ENCODE measurements at places on chromosomes 4 and X.

DNA sequence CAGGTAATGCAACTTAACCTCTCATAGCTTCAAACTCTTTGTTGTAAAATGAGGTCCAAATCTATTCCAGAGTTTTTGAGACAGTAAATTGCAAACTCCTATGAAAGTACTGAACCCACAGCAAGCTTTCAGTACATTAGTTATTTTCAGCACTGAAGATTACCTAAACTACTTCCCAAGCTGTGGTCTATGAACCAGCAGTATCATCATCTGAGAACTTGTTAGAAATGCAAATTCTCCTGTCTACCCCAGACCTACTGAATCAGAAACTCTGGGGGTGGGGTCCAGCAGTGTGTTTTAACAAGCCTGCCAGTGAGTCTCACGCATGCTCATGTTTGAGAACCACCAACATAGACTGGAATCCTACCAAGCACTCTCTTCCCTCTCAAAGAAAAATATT is 5.7 kb upstream of the CASP6 start:
- DNase-seq: no peak

DNA sequence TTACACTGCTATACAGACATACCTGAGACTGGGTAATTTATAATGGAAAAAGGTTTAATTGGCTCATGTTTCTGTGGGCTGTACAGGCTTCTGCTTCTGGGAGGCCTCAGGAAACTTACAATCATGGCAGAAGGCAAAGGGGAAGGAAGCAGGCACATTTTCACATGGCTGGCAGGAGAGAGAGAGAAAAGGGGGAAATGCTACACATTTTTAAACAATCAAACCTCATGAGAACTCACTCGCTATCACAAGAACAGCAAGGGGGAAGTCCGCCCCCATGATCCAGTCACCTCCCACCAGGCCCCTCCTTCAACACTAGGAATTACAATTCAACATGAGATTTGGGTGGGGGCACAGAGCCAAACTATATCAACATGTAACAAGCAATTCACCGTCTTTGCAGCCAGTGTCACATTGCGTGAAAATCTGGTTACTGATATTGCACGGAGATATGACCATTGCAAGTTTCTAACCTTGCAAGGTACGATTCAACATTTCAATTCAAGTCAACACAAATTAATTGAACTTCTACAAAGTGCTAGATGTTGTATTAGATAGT is 61.7 kb upstream of the RELL1 start:
- DNase-seq: no peak

- DNase-seq: no peak
Observed at GRCh38 chr4:113434247-113434587, 327.3 kb downstream of the CAMK2D start.

GRCh38 chrX:43141885-43142284 is 363.9 kb upstream of the PPP1R2C start:
- no peak for DNase-seq

- DNase-seq: no peak
Observed at GRCh38 chr4:53818104-53818503, 226.8 kb upstream of the LNX1 start.

DNA sequence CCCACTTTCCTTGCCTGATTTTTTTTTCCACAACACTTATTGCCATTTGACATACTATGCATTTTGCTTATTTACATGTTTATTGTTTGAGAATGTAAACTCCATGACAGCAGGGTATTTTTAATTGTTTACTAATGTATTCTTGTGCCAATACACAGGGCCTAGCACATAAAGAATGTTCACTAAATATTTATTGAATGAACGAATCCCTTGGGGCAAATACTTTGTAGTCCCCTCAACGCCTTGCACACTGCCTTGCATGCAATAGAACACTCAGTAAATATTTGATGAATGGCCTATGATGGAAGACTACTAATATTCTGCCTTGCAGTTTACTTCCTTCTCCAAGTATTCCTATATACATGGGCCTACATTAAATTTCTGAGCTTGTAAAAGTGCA is 1.4 kb upstream of the PRPS1 start:
- no peak for DNase-seq

All from non-pigmented ciliary epithelial cell (primary cell).